ENCODE measurements at places on chromosomes 7 and 10.

- peak; percentile 12 for ATAC-seq
These were observed 53.1 kb downstream of the CUX1 start for GRCh38 chr7:101870361-101871062.

GRCh38 chr10:104274762-104275721 is 6.1 kb downstream of the GSTO2 start:
- peak; percentile 71 for ATAC-seq

DNA sequence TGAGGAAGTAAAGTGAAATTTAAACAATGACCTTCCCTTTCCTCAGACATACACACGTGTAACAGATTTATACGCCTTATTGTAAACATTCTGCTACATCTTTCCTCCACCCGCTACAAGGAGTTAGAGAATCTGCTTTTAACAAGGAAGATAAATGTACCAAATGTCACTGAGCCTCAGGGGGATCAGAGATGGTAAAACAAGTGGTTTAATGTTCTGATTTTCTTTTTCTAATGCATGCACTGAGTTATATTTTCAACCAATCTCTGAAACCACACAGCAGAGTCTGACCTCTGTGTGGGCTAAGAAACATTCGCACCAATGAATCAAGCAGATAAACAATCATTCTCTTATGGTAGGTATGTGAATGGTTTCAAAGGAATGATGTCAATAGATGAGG is 599.5 kb downstream of the ARL4A start:
- no peak for ATAC-seq

GRCh38 chr10:62183442-62183841 is 85.2 kb downstream of the RTKN2 start:
- ATAC-seq, result no peak

DNA sequence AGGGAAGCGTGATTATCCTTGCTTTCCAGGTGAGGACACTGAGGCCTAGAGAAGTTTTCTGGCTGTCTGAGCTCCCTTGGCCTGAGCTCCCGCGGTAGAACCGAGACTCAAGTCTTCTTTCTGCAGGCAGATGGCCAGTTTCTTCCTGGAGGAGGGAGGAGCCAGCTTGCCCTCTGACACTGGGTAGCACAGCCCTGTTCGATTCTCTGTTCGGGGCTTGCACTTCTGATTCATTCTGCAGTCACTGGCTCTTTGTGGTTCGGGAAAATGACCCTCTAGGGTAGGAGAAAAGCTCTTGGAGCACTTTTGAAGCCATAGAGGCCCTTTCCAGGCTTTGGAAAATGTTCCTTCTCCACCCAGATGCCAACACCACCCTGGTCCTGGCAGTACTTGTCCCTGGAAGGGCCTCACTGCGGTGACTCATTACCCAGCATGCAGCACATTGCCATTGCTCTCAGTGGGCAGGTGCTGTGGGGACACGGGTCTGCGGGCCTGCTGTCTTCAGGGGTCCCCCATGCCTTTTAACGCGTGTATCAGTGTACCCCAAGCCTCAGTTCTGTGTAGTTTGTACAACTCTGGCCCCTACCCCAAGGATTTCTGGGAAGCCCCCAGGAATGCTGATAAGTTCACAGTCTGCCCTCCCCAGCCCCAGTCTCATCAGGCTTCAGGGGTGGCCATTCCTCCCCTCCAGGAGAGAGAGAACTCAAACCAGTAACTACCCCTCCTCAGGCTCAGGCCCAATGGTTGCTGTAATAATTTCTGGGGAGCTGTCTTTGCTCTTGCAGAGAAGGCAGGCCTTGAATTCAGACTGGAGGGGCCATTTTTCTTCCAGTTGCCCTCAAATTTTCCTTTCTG is 11.9 kb downstream of the CHST3 start:
- ATAC-seq, result peak; percentile 63
